ENCODE measurements at places on chromosomes 12 and 14. TPM values are rescaled to one million over a fixed set of nuclear protein-coding genes. Genes with fewer than 3 reads are reported as not detected.
A peak's percentile ranks its signal among the peaks of the same experiment; 100 is the strongest.

DNA sequence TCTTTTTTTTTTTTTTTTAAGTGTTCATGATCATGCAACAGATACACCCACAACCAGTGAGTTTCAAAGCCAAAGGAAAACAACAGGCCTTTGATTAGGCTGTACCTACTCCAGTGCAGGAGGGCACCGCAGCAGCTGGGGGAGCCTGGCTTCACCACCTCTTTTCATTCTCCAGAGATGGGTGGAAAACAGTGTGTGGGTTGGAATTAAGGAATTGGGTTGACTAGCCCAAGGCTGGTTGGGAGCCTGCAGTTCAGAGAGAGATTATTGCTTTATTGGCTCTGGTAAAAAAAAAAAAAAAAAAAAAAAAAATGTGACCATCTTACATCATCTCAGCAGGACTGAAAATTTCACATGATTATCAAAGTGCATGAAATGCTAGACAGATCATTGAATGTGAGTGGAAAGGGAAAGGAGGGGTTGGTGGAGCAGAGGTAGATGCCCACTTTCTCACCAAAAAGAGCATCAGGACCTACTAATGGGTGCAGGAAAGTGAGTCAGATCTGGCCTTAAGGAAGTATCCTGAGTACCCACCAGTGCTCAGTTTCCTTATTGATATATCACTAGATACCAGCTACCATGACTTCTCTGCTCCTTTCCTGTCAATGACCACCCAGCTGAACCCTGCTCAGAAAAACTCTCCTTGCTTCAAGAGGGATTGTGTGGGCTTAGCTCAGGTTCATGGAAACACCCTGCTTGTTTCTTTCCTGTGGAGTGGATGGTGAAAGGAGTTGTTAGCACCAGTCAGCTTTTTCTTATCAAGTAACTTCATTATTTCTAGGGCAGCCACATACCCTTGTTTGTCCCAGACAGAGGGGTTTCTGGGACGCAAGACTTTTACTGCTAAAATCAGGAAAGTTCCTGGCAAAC, 54.8 kb upstream of the DYRK2 start:
- no peak for DNase-seq

DNA sequence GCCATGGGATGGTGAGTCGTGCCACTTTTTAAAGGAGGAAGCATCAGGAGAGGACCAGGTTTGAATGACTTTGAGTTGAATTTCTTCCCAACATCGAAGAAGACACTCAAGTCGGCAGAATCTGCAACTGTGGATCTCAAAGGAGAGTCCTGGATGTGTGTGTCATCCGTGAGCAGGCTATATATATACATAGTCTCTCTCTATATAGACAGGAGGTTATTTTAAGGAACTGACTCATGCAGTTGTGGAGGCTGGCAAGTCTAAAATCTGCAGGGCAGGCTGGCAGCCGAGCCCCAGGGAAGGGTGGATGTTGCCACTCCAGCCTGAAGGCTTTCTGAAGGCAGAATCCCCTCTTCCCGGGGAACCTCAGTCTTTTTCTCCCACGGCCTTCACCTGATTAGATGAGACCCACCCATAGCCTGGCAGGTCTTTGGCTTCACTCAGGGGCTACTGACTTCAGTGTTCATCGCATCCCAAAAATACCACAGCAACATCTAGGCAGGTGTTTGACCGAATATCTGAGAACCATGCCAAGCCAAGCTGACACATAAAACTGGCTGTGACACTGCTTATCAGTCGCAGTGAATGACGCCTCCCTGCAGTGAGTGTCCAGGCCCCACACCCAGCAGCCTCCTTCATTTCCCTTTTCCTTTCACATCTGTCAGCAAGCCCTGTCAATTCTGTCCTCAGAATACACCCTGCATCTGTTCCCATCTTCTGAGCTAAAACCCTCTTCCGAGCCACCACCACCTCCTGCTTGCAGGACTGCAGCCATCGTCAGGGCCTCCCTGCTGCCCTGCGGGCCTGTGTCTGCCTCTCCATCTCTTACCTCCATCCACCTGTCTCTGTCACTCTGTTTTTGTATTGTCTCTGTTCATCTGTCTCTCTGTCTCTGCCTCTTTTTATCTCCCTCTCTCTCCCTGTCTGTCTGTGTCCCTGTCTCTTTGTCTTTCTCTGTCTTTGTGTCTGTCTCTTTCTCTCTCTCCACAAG, 54.0 kb downstream of the ZNF664 start:
- peak; percentile 46 for DNase-seq

GRCh38 chr12:51954561-51955361, 3.3 kb downstream of the ACVR1B start:
- peak; percentile 41 for DNase-seq

DNA sequence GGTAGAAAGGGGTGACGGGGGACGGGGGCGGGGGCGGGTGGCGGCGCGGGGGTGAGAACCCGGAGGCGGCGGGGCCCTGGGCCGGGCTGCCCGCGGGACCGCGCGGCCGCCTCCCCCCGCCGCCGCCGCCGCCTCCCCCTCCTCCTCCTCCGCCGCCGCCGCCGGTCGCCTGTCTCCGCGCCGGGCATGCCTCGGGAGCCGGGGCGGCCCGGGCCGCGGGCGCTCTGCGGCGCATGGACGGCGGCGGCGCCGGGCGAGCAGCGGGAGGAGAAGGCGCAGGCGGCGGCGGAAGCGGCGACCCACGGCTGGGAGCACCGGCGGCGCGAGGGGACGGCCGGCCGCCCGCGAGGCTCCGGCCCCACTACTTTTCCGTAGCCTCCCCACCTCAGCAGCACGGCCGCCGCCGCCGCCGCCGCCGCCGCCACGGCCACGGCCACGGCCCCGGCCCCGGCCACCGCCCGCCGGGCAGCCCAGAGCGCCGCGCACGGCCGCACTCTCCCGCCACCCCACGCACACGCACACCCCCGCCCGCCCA, at the start of gene NPAS3:
Gene NPAS3 (plus strand): TSS at position 161 of the 535 bp plus-strand sequence.
- DNase-seq, result no peak

CIROP gene
- total RNA-seq, result not detected
